Smooth muscle cell of trachea (primary cell): ENCODE measurements at places on chromosomes 3 and 15. TPM values are rescaled to one million over a fixed set of nuclear protein-coding genes. Genes with fewer than 3 reads are reported as not detected.

The KAT2B gene
- total RNA-seq = 12.2 and 19.3 TPM in 2 replicates

The CCR9 gene
- total RNA-seq = not detected in 2 replicates

The ERICH6 gene
- 0.15 and 0.17 TPM in 2 replicates for total RNA-seq

The SPINK8 gene
- total RNA-seq = not detected in 2 replicates

The TRAT1 gene
- total RNA-seq = not detected in 2 replicates

The IQCH gene
- 4.5 and 8.7 TPM in 2 replicates for total RNA-seq
